D721Med (cell line): ENCODE measurements at places on chromosomes 7 and 10.

GRCh38 chr10:13634207-13634606 is 47.4 kb downstream of the PRPF18 start:
- DNase-seq, result no peak

GRCh38 chr10:98047009-98047741 is 16.8 kb upstream of the CRTAC1 start:
- DNase-seq, result no peak

DNA sequence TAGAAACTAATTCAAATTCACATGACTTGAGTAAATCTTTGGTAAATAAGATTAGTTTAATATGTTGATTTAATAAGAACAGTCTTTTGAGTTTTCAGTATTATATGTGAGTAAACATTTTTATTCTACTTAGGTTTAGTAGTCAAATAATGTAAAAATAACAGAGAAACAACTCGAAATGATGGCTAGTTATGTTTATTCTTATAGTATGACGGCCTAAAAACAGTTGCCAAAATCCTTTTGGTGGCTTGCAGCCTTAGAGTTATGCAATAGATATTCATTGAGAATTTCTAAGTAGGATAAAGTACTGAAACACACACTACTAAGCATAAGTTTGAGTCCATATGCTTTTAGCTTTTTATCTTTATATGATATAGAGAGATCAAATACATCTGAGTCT is 184.8 kb downstream of the GNAI1 start:
- DNase-seq, result no peak

- DNase-seq, result no peak
Measured at GRCh38 chr7:110801502-110801901, 289.4 kb upstream of the LRRN3 start.

- DNase-seq, result no peak
Measured at GRCh38 chr10:71365366-71365765, 31.4 kb upstream of the CDH23 start.

DNA sequence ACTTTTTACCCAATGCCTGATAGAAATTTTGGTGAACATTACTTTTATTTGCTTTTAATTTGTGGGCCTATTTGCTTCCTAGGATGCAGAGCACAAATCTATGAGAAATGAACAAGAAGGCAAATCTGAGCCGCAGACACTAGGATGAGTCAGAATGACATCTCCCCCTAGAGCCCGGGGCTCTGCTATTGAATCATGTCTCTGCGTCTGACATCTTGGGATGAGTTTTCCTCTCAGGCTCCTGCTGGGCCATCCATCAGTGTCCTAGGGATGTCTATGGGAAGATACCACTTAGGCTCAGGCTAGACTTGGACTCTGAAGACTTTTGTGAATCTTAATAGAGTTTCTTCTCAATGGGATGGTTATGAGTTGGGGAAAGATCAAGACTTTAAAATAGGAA is 157.3 kb upstream of the MTPN start:
- no peak for DNase-seq

- no peak for DNase-seq
Measured at GRCh38 chr10:21675157-21675796, 141.2 kb downstream of the MLLT10 start.

DNA sequence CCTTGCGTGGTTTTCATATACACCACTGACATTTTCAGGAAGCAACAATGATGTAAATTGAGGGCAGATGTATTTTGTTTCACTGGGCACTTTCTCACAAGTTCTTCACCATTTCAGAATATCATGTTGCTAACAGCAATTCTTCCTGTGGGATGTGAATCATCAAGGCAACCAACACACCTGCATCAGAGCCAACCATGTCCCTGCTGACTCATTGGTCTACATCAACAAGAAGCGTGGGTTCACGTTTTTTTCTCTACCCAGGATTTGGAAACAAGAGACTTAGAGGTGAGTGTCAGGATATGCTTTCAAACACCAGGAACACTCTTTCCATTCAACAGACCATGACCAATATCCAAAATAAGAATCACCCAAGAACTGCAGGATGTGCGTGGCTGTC is 203.9 kb downstream of the TEX36 start:
- no peak for DNase-seq

DNA sequence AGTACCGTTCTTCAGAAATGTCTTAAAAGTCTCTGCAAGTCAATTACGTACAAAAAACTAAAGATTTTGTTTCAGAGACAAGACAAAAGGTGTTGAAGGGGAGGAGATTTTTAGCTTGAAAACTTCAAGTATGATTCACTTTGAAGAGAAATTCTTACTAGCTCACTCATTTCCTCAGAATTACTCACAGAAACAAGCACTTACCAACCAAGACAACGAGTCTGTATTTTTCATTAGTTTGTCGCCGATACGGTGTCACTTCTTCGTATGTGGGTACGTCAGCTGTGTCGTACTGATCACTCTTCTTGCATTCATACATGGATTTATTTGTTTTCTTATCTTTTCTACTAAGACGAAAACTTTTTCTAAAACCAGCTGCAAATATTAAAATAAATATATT is 90.6 kb upstream of the ODAD2 start:
- DNase-seq, result no peak

GRCh38 chr7:33596686-33597085 is 308.7 kb upstream of the BMPER start:
- DNase-seq, result no peak

DNA sequence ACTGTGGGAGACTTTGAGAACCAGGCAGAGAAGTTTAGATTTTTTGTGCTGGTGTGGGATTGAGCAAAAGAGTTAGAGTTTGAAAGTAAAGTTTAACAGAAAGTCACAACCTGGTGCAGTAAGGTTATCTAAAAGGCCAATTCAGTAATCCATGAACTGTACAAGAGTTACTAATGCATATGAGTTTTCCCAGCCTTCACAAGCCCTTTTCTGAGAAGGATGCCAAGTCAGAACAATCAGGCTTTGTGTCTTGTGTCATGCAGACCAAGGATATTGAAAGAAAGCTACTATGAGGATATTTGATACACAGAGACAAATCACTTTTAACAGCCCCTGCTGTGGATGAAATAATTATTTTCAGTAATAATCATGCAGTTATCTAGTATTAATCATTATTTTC is 68.8 kb upstream of the MYO3A start:
- DNase-seq, result no peak

GRCh38 chr7:1083729-1084657 is 3.9 kb upstream of the GPER1 start:
- no peak for DNase-seq

- peak; percentile 23 for DNase-seq
Measured at GRCh38 chr7:28922624-28923331, 35.4 kb downstream of the TRIL start.

- no peak for DNase-seq
Measured at GRCh38 chr10:26952094-26952493, 91.3 kb upstream of the ABI1 start.

- peak; percentile 82 for DNase-seq
Measured at GRCh38 chr7:73738220-73738611, 386 bp downstream of the ABHD11 start.

DNA sequence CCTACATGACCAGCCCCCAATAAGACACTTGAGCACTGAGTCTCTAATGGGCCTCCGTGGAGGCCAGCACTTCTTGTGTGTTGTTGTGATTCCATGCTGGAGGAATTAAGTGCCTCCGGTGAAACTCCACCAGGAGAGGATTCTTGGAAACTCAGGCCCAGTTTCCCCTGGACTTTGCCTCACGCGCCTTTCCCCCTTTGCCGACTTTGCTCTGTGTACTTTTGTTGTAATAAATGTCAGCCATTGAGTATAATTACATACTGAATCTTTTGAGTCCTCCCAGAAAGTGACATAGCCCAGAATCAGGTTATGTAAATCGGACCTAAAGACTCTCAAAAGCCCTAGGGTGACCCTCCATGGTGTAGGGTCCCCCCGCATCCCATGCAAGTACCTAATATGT is 82.4 kb downstream of the DLG5 start:
- no peak for DNase-seq

GRCh38 chr10:95516774-95517373 is 44.3 kb downstream of the SORBS1 start:
- no peak for DNase-seq

DNA sequence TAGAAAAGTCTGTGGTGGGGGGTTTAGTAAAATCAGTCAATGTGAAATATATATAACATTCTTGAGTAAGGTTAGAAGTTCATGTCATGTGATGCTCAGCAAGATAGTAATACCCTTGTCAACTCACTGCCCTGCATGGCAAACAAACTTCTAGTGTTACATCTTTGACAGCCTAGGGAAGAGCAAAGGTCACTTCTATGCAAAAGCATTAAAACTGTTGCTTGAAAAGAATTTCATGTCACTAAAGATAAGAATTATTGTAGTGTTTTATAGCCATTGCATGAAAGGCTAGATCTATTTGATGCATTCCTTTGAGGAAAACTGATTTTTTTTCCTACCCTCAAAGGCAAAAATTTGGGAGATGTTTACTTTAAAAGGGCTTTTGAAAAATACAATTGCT is 176.0 kb downstream of the SKAP2 start:
- no peak for DNase-seq

- no peak for DNase-seq
Measured at GRCh38 chr7:50305583-50306493, 1.3 kb downstream of the IKZF1 start.

DNA sequence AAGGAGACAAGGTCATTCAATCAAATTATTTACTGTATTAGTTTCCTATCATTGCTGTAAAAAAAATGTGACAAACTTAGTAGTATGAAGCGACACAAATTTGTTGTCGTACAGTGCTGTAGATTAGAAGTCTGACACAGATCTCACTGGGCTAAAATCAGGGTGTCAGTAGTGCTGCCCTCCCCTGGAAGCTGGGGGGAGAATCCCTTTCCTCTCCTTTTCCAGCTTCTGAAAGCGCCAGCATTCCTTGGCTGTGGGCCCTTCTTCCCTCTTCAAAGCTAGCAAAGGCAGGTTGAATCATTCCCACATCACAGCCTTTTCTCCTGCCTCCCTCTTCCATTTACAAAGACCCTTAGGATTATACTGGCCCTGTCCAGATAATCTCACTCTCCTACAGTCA is 28.0 kb downstream of the VPS41 start:
- DNase-seq, result no peak
